ENCODE measurements at places on chromosomes 4 and X.

DNA sequence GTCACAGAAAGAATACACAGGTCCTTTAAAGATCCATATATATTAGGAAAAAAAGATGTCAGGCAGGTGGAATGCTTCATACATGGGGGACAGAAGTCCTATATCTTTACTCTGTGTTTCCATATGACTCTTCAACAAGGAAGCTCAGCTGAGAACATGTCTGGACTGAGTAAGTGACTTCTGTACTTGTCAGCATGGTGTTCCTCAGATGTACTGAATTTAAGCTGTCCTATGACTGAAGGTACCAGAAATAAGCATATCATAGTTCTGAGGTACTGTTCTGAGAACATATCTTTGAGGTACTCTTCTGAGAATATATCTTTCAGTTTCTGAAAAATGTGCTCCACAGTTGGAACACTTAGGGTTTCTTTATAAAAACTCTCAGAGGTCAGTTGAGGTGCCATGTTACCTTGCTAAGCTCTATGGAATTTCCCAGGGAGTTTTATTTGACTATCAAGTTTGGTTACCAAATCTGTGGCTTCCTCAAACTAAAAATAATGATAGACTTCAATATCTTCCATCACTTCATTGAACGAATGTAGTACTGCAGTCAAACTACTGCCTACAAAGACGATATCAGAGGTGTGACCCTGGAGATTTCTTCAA, 597.2 kb upstream of the GNPDA2 start:
- DNase-seq = no peak

GRCh38 chrX:13404364-13404763, 84.5 kb upstream of the ATXN3L start:
- DNase-seq = no peak

DNA sequence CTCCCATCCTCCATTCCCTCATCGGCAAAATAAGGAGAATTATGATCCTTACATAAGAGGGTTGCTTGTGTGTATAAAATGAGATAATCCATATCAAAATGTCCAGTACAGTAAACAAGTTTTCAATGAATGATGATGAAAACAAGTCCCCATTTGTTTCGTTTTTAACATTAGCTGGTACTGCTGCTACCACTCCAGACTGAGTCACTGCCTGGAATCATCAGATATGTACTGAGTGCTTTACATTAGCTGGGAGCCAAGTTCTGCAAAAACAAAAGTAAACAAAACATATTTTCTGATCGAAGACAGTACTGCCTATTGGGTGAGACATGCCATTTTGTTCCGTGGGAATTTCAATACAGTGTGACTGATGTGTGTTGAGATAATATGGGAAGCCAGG, 123.2 kb upstream of the IGFBP7 start:
- peak; percentile 3 for DNase-seq

GRCh38 chr4:552019-552418, 24.1 kb downstream of the TMEM271 start:
- DNase-seq = no peak

DNA sequence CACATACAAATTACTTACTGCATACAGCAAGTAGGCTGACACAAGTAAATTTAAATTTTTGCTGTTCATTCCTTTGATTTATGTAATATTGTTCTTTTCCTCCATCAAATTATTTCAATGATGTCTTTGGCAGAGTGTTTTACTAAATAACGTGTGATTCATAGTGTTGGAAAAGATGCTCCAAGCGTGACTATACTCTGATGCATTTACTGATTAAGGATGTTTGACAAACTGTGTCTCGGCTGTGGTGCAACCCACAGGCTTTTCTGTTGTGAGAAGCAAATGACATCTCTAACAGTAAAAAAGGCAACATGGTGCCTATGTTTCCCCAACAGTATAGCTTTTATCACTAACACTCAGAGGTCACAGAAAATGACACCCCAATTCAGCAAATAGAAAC, 540.9 kb downstream of the PPP4R3C start:
- no peak for DNase-seq

DNA sequence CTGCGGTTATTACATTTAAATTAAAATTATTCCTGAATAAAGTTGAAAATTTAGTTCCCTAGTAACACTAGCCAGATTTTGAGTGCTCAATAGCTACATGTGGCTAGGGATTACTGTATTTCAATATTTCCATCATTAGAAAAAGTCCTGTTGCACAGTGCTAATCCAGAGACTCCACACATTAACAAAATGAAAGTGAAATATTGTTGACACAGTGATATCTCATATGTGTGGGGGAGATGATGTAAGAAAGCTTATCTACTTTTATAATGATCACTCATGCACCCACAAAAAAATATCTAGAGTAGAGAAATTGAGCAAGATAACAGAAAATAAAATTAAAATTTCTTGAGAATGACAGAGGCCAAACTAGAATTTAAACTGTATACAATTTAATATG, 74.9 kb downstream of the MAGEB10 start:
- DNase-seq = no peak

- DNase-seq = no peak
Measured at GRCh38 chr4:38820329-38821061, 15.9 kb upstream of the TLR1 start.

DNA sequence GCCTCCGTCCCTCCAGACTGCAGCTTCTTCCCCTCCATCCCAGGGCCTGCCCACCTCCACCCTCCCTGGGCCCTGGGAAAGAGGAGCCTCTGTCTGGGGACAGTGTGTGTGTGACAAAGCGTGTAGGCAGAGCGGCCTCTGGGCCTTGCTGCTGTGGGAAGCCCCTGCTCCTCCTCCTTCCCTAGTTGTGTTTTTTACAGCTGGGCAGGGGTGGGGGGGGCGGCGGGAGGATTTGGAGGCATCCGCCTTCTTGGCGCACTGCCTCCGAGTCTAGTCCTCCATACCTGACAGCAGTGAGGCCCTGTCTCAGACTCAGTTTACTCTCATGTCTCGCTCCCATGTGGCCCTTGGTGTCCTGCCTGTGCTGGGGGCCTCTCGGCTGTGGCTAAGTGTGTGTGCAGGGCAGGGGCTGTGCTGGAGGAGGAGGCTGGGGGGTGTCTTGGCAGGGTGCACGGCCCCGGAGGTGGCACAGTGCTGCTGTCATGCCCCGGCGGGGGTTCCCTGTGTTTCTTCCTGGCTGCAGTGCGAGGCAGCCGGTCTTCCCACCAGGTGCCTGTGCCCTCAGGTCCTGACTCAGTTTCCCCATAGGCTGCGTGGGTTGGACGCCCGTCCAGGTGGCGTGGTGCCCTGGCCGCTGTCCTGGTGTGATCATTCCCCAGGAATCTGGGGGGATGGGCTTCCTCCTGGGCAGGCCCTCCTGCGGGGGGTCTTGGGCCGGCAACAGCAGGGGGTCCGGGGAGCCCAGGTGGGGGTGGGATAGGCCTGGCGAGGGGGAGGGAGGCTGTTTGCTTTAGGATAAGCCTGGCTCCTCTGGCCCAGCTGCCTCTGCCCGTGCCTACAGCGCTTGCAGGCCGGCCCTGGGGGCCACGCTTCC, 7.0 kb downstream of the FGFRL1 start:
- DNase-seq = no peak

DNA sequence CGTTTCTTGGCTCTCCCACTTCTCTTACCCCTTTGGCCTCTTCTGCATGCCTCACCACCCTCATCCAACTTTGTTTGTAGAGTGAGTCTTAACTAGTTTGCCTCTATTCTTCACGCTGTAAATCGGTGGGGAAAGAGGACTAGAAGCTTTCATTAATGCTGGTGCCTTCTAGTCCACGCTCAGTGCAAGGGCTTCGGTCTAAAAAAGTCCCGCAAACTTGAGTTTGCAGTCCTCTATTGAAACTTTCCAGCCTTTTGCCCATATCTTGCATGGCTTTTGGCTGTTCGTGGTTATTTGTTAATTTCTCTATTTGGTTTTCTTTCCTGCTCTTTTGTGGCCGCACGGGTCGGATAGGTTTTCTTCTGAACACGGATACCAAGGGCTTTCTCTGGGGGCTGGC, 868 bp downstream of the DACH2 start:
- DNase-seq = no peak

DNA sequence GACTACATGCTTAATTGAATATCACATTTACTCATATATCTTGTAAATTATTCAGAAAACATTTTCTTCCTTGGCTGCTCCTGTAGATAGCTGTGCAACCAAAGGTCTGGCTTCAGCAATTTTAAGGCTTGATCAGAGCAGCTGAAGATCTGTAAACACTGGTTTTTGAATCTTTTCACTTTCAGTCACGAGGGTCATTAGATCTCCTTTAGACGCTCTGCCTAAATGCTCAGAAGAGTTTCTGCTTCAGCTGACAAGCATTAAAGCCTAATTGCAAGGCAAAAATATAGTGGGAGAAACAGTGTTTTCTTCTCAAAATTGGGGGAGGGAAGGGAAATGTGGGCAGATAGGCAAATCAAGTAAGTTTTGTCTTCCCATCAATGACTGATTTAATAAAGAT, 25.7 kb downstream of the TRPC5 start:
- DNase-seq = no peak

GRCh38 chrX:10486373-10486772, 134.0 kb downstream of the MID1 start:
- no peak for DNase-seq

DNA sequence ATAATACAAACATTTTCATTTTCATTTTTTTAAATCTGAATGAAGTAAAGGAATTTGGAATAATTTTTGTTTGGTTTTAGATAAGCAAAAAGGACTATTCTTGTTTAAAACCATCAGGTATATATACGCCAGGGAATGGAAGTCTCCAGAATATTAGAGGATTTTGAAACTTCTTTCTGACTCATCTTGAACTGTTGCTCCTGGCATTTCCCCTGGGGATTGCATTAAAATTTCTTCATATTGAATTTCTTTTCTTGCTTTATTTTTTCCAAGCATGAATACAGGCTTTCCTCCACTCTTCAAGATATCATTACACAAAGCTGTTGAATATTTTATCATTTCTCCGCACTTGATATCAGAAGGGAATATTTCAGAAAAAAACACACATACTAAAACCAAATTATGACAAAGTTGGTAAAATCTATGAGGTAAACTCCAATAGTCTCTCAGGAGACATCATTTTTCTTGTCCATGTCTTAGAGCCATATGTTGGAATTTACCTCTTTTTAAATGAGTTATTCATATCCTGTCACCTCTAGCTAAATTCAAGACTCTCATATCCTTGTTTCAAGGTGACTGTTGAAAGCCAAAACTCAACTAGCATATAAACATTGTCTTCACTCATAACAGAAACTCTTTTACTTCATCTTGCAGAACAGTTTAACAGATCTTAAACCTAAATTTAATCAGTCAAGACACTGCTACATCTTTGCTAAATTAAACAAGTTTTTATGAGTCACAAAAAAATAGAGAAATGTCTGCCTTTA, 20.7 kb upstream of the CSN1S1 start:
- DNase-seq = no peak

- DNase-seq = no peak
Measured at GRCh38 chr4:89162496-89162895, 51.2 kb downstream of the TIGD2 start.

DNA sequence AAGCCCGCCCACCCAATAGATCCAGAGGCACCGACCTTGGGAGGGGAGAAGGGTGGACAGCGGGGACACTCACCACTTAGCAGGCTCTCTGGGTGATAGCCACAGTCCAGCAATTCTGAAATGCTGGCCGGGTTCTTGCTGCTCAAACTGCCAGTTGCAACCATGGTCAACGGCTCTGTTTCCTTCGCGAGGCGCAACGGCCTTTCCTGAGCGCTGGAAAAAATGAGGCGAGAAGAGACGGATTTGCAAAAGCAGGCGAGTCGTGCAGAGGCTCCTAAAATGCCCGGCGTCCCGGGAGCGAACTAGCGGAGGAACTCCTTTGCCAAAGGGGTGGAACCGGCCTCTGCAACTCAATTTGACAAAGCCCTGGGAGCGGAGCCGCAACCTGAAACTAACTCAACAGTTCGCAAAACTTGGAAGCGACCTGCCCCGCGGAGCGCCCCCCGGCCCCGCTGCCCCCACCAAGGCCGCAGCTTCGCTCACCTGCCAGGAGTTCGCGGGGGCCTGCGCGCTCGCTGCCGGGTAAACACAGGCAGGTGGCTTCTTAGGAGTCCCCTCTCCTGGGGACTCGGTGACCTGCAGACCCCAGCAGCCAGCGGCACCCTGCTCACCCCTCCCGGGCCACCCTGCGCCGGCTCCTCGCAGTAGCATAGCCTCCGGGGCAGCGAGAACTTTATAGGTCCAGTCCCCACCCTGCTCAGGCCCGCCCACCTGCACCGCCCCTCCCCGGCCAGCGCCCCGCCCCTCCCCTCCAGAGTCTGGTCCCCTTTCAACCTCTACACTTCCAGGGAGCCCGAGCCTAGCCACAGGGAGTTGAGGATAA, at the start of gene DDIT4L:
DDIT4L (minus strand) TSS at position 649 of the 823 bp plus-strand sequence; CDS start at position 164, 485 bp downstream.
- DNase-seq = peak; percentile 17

- DNase-seq = no peak
Measured at GRCh38 chr4:111360906-111361305, 738.0 kb upstream of the PITX2 start.

GRCh38 chr4:142331646-142332045, 514.5 kb downstream of the INPP4B start:
- no peak for DNase-seq

GRCh38 chrX:64885850-64886249, 90.4 kb downstream of the ZC4H2 start:
- DNase-seq = no peak

DNA sequence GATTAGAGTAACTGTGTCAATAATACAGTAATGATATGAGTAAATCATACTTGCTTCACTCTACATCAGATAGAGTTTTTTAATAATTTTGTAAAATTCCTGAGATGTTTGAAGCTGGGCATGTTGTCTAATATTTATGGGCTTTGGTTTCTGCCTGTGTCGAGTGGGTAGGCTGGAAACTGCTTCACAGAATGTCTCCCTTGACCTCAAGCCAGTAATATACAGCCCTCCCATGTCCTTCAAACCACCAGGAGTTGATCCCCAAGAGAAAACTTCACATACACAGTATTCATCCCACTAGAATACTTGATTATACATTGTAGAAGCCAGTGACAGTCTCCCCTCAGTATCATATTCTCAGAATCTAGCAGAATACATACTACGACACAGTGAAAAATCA, 284.8 kb upstream of the TENM3 start:
- DNase-seq = no peak

GRCh38 chrX:24682739-24683432, 10.8 kb upstream of the POLA1 start:
- no peak for DNase-seq

- no peak for DNase-seq
Measured at GRCh38 chr4:87881115-87881514, 48.3 kb downstream of the MEPE start.

DNA sequence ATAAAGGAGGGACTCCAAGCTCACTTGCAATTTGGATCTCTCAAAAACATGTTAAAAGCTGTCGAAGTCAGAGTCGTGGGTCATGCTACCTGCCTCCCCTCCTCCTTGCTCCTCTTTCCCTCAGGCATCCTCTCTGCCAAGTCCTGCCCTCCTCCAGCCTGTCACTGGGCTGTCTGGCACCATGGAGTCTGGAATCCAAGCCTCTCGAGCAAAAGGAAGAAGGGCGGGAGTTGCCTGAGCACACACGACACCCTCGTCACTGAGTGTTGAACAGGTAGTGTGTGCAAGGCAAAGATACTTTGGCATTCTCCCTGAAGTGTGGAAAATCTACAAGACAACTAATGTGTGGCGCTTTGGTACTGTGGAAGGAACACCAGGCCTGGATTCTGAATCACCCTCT, 62.2 kb downstream of the HAUS3 start:
- DNase-seq = no peak

GRCh38 chr4:3069661-3070199, 4.6 kb downstream of the HTT-AS start:
- no peak for DNase-seq

Measured in A549 (cell line).